GM12891 (cell line): ENCODE measurements at places on chromosomes 3 and 15.

- DNase-seq = no peak
Observed at GRCh38 chr3:162168715-162169114, 672.1 kb downstream of the OTOL1 start.

DNA sequence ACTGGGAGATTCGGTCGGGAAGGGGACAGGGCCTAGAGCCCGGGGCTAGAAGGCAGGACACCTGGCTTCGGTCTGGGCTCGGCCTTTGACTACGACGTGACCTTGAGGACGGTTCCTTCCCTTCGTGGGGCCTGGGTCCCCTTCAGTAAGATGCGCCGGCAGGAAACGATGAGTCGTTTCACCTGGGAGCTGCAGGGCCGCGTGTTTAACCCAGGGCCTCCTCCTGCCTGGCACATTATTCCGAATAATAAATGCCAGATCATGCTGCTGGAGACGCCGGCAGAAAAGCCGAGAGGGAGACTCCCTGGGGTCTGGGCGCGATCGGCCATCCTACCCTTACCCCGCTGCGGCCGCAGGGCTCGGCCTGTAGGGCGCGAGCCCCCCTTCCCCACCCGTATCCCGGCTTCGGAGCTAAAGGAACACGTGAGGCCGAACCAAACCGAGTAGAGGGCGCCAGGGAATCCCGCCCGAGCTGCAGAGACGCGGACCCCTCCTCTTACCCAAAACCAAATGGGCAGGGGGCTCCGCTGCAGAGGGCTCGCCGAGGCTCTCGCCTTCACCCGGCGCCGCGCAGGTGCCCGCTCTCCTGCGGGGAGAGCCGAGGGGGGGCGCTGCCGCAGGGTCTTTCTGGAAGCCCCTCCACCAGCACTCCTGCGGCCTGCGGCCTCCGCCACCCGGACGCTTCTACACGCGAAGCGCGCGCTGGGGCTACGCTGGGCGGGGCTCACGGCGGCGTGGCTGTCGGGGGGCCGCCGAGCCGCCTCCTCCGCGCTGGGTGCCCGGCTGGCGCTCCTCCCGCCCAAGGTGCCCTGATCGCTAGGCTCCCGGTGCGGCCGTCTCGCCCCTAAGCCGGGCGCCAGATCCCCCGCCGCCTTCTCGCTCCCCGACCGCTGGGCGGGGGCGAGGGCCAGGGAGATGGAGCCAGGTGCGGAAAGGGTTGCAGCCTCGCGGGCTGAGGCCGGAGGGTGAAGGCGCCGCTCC is at the start of gene BDH1:
Gene BDH1, minus strand, starts transcription at position 688 of the 981 bp plus-strand sequence. CDS start 9,525 bp downstream, outside the sequence.
- peak; percentile 68 for DNase-seq

DNA sequence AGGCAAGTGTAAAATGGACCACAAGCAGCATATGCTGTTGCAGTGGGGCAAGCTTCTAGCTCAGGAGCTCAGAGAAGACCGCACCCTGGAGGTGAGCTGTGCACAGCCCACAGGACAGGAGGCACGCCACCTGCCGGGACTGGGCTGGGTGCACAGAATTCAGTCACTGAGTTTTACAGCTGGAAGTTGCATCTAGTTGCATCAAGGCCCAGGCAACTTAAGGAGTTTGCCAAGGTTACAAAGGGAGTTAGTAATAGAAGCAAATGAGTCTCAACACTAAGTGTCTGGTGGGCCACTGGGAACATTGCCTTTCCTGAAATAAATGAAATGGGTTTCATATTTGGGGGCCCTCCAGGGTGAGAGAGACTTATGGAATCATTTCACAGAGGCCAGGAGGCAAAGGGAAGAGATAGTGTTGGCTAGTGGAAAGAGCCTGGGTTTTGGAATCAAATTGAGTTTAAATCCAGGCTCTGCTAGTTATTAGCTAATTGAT is 36.0 kb upstream of the TIMP4 start:
- DNase-seq = no peak

- no peak for DNase-seq
Observed at GRCh38 chr3:4834403-4834866, 144.8 kb upstream of the BHLHE40 start.

GRCh38 chr3:113736548-113737089 is 9.4 kb downstream of the NAA50 start:
- no peak for DNase-seq

GRCh38 chr15:57923306-57923705 is 142.2 kb downstream of the ALDH1A2 start:
- DNase-seq = no peak

DNA sequence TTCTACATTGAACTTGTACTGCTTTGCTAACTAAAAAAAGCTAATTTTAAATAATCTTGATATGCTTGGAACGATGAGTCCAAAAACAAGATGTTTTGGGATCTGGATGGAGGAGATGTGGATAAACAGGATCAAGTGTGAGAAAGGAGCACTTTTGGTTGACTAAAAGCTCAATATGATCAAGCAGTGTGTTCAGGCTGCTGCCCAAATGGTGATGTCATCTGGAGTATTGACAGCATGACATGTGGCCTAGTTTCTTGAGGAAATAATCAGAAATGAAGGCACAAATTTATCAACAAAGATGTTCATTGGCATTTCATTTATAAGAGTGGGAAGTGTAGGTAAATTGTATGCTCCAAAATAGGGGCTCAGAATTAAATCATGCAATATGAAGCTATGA is 161.2 kb downstream of the SOX2 start:
- DNase-seq = no peak

DNA sequence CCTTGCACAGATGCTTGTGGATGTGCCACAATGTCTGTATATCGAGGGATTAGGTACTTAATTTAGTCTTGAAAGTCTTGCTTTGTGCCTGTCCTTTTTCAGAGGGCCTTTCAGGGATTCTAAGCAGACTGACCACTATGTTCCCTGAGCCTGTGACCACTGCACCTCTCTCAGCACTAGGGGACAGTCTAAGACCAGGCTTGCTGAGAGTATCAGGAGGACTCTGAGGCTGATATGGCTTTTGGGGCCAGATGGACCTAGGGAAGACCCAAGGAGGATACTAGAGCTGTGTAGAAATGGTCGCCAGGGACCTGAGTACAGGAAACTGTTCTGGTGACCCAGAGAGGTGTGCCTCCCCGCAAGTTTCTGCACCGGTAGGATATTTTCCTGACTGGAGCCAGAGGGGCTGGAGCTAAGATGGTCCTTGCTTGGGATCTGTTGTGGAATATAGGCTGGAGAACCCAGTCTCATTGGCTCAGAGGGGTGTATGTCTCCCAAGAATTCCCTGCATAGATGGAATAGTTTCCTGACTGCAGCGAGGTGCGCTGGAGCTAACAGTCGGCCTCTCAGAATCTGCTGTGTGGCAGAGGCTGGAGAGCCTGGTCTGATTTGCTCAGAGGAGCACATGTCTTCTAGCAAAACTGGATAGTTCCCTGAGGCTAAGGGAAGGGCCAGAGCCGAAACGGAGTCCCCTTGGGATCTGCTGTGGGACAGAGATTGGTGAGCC is 213.2 kb upstream of the DCBLD2 start:
- no peak for DNase-seq

DNA sequence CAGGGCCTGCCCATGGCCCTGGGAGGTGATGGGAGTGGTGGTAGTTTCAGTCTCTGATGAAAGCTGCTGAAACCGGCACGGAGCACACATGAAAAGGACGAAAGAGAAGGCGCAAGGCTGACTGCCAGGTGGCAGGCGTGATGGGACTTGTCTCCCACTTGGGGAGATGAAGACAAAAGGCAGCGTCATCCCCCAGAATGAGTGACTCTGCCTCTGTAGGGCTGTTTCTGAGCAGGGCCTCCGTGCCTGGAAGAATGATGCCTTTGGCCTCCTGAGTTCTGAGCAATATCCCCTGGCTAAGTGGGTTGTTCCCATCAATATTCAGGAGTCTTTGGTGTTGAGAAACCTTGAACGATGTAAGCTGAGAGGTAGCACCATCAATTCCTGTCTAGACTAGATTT is 237.8 kb downstream of the OPA1 start:
- no peak for DNase-seq

DNA sequence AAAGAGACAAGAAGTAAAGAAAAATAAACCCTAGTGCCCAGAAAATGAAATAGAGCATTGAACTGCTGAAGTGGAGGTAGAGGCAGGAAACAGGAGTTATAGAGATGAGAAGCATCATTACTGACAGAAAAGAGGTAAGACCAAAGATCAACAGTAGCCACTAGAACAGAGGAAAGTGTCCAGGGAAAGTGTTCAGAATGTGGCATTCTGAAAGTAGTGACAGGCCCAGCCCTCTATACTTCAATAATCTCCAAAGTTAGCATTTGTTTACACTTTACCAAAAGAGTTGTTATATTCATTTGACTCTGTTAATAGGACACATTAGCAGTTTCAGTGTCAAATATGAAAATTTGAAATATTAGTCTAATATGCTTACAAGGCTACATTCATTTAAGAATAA is 727.1 kb upstream of the NECTIN3 start:
- no peak for DNase-seq

DNA sequence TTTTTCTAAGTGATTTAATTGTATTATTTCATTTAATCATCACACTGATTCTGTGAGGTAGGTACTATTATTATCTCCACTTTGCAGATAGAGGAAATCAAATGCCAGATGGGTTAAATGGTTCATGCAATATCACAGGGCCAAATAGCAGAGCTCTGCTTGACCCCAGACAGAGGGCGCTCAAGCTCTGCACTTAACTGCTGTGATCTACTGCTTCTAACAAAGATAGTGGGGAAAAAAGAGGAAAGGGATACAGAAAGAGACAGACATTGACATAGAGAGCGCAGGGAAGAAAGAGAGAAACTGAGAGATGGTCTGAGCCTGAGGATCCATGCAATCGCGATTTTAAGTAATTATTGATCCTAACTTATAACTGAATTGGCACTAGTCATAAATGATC is 279.1 kb upstream of the THRB start:
- DNase-seq = peak; percentile 5

DNA sequence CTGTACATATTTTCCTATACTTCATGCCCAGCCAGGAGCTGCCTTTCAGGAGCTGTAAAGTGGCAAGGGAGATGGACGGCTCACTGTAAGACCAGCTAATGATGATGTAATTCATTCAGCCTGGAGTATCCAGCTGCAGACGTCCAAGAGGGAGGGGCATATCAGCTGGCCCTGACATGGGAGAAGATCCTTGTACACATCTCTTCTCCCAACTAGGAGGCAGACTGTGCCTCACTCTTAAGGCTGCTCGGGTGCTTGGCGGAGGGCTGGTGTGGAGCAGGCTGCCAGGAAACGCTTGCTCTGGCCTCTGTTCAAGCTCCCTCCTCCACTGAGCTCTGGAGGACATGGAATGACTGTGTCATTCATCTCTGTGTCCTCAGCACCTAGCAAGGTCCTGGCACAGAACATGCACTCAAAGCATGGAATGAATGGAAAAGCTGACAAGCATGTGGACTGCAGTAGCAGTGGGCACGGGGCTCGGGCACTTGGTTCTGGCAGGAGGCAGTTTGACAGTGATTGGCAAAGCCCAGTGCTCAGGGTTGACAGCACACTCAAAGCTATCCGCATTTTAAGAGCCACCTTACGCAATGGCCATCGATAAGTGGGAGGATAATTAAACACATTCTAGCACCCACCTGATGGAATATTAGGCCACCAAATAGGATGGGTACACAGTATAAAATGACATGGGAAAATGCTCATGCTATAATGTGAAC is 72.4 kb downstream of the TBC1D2B start:
- DNase-seq = no peak

DNA sequence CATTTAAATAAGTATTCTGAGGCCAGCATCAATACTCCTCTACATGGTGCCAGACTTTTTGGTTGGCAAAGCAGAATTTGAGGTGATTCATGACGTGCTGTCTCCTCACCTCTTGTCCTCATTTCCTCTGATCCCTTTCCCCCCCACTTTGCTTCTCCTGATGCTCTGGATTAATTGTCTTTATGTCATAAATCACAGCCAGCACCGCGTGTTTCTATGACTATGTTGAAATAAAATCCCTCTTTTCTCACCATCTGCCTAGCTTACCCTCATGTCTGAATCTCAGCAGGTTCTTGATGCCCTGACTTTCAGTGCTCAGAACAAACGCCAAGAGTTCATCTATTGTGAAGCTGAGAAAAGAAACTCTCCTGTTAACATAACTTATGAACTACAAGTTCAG is 19.7 kb upstream of the PTPRG start:
- no peak for DNase-seq

DNA sequence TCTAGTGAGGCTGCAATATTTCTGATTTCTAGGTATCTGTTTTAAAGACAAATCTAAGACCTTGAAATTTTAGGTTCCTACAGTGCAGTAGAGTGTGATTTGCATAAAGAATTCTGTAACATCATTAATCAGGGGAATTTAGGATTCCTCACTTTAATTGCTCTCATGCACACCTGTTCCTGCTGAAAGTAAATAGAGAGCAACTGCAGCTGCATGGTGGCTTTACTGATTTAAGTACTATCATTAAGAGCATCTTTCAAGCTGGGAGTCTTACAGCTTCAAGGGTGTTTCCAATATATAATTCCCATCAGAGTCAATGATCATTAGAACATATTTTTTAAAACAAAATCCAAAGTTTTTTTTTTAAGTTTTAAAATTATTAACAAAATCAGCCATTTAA is 36.0 kb upstream of the C3orf70 start:
- DNase-seq = no peak

GRCh38 chr15:96020133-96020532 is 310.4 kb upstream of the NR2F2 start:
- DNase-seq = no peak

- DNase-seq = peak; percentile 30
Observed at GRCh38 chr3:125054449-125055329, 1.1 kb downstream of the HEG1 start.

DNA sequence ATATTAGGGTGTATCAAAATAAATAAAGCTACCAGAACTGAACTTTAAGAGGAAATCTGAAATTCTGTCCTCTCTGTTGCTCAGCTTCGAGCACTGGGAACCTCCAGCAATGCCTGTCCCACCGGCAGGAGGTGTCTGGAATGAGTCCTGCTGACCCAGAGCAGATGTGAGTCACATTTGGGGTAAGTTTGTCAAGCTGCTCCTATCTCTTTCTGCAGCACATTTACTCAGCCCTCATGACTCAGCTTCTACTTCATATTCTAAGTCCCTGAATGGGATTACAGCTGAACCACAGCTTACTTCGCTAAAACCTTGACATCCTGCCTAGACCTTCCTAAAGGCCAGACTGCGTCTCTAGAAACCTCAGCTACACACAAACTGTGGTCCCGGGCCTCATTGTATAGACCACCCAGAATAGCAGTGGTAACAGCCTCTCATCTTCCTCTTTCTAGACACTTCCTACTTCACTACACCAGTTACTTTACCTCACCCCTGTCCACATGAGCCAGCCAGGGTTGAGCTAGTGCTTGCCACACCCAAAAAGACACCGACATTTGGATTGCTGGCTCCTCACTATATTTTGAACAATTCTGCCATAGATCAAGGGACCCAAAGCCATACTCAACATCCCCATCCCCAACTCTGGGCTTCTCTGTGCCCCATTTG is 109.6 kb upstream of the TMCO5A start:
- DNase-seq = no peak
